ENCODE measurements at places on chromosomes 12 and 14.
A peak's percentile ranks its signal among the peaks of the same experiment; 100 is the strongest.

- DNase-seq, result no peak
Measured at GRCh38 chr12:10283027-10283426, 24.6 kb upstream of the KLRD1 start.

- DNase-seq, result no peak
Measured at GRCh38 chr12:31477687-31478086, 113.2 kb downstream of the DENND5B start.

- DNase-seq, result peak; percentile 66
Measured at GRCh38 chr14:95322651-95323050, 2.9 kb upstream of the CLMN start.

GRCh38 chr12:5899675-5900074 lies 45.4 kb downstream of the ANO2 start:
- no peak for DNase-seq

DNA sequence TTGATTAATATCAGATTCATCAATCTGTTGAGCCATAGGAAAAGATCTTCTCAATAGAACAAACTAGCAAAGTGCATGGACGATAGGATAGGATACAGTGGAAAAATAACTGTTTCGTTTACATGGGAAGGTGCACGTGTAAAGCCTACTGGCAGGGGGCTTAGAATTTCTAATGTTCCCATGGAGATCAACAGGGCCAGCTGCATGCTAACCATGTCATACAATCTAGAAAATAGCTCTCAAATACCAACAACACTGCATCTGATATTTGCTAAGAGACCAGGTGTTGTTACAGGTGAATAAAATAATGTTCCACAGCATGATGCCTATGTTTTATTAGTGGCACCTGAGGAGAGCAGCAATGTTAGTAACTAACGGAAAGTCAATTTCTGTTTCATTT lies 72.5 kb downstream of the ACSS3 start:
- DNase-seq, result no peak

GRCh38 chr12:13428538-13429265 lies 232.2 kb downstream of the EMP1 start:
- no peak for DNase-seq

DNA sequence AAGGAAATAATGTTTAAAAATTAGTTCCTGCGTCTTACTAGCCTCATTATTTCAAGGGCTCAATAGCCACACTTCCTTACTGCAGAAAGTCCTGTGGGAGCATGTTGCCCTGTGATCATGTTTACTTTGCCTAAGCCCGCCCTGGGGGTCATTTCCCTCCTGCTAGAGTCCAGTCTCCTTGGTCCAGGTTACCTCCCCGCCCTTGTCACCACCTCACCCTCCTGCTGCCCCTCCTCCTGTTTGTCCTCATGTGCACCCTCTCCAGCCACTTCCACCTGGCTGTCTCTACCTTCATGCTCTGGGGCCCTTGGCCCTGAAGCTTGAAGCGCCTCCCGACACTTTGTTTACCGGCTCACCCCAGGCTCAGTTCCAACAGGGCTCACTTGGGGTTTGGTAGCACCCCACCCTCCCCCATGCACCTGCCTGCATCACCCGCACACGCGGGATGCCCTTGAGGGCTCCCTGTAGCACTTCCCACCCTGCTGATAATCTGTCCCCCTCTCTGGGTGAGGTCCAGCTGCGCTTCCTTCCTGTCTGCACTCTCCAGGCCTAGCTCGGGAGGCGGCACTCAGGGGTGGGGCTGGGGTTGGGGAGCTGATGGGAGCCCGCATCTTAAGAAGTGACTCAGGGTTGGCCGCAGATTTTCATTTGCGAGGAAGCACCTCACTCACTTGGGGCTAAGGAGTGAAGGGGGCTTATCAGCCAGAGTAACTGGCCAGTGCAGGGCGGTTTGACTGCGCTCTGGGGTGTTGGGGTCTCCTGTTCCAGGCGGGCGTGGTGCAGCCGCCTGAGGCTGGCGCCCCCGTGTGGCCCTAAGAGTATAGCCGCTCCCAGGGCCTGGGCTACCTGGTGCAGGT lies 40.1 kb downstream of the SMIM41 start:
- DNase-seq, result peak; percentile 22

DNA sequence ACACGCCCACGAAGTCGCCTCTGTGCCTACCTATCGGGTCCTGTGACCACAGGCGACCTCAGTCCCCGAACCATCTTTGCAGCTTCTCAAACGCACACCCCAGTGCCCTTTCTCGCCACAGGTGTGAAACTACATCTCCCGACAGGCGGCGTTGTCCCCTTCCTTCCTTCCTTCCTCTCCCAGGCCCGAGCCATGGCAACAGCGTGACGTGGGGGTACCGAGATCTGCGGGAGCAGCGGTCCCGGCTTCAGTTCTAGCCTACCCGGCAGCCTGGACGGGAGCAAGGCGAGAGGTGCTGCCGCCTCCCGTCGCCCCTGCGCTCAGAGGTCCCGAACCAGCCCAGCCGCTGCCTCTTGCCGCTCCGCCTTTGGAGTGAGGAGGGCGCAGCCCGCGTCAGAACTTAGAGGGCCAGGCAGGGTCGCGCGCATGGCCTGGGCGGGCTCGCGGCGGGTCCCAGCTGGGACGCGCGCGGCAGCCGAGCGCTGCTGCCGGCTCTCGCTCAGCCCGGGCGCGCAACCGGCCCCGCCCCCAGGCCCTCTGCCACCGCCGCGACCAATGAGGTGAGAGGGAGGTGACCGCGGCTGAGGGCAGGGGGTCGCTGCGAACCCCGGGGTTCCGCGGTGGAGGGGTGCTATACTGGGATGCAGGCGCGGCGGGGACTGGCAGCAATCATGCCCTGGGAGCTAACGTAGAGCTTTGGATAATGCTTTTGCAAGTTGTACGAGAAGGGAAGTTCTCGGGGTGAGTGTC lies at the start of gene COQ10A:
TSS of gene COQ10A (plus strand) at position 250 of the 750 bp plus-strand sequence. CDS start at position 427, 177 bp downstream.
- DNase-seq, result peak; percentile 74

- DNase-seq, result peak; percentile 17
Measured at GRCh38 chr14:22650960-22651521, 6.9 kb upstream of the OR6J1 start.

DNA sequence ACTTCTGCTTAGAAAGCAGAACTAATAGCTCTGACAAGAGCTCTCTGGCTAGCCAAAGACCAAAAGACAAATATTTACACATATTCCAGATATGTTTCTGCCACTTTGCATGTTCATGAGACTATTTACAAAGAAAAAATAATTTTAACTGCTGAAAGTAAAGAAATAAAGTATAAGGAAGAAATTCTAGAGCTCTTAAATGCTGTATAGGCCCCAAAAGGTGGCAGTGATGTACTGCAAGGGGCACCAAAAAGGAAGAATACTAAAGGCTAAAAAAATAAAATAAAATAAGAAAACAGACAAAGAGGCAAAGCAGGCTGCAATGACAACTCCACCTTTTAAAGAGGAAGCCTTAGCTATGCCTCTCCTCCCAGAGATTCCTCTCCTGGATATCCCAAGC lies 23.0 kb downstream of the KLRK1 start:
- DNase-seq, result peak; percentile 31
